ENCODE measurements at places on chromosomes 12 and 14.

- DNase-seq: no peak
Observed at GRCh38 chr14:104981699-104982541, 3.7 kb upstream of the CLBA1 start.

DNA sequence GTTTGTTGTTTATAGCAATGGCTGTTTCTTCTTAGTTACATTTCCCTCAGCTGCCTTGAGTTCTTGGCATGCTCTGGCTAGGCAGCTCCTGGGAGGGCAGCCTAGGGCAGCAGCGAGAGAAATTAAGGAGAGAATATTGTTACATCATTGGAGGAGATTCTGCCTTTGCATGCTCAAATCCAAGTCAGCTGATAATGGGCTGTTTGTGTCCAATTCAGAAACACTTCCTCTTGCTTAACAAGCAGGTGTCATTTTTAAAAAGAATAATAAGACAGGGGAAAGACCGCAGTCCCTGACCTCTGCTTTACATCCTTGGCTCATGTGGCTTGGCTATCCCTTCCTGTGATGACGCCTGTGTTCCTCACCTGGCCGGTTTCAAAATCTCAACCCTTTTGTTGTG lies 76.9 kb downstream of the ESR2 start:
- no peak for DNase-seq

GRCh38 chr14:75711105-75711795 lies 50.2 kb downstream of the TTLL5 start:
- no peak for DNase-seq

- no peak for DNase-seq
Observed at GRCh38 chr12:104011253-104011652, 38.7 kb downstream of the GLT8D2 start.

GRCh38 chr12:49632986-49633702 lies 9.8 kb downstream of the PRPF40B start:
- no peak for DNase-seq

DNA sequence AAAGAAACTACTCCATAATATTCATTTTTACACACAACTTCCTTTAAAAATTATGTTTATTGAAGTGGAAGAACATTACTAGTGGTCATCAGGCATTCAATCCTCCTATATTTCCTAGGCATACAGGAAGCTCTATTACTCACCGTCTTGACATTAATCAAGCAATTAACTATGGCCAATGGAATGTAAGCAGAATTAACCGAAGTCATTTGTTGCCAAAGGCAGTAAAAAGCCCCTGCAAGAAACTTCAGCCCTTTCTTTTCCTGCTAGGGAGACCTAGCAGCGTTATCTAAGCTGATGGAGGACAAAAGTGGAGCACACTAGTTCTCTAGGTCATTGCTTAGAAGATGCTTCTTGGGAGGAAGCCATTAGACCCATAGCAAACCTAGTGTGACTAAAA lies 399.6 kb downstream of the KCNH5 start:
- DNase-seq: no peak

- no peak for DNase-seq
Observed at GRCh38 chr14:95237958-95238340, 80.6 kb upstream of the DICER1 start.

DNA sequence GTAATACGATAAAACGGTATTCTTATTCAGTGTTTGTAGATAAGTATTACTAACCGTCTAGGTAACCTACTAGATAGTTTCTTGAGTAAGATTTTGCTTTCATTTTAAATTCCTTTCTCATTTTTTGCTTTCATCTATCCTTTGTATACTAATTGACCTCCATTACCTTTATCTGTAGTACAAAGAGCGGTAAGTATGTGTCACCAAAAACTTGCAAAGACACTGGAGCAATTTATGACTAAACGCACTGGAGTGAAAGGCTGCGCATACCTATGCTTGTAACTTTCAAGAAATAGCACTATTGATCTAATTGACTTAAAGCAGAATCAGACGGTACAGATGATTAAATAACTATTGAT lies 1.7 kb downstream of the ARHGAP5 start:
- DNase-seq: no peak

- no peak for DNase-seq
Observed at GRCh38 chr12:122022393-122023338, 982 bp downstream of the BCL7A start.

DNA sequence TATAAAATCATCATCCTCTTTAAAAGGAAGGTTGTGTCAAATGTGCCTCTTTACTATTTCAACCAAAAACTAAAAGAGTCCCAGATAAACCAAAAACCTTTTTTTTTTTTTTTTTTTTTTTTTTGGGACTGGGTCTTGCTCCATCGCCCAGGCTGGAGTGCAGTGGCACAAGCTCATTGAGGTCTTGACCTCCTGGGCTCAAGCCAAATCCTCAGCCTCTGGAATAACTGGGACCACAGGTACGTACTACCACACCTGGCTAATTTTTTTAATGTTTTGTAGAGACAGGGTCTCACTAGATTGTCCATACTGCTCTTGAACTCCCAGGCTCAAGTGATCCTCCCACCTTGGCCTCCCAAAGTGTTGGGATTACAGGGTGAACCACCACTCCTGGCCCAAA lies 16.4 kb upstream of the SELPLG start:
- DNase-seq: no peak

Measured in stimulated activated CD8-positive, alpha-beta memory T cell treated with anti-CD3 and anti-CD28 coated beads, Interleukin-12 subunit alpha, Interleukin-12 subunit beta, amount 100 ng/mL, for 1 hour (primary cell).